ENCODE measurements at places on chromosomes 12 and 14.

GRCh38 chr12:49054524-49054923 is 6.1 kb downstream of the KMT2D start:
- DNase-seq: no peak

- DNase-seq: no peak
Observed at GRCh38 chr12:132413931-132414588, 75.9 kb upstream of the FBRSL1 start.

- DNase-seq: no peak
Observed at GRCh38 chr12:89319122-89319521, 33.2 kb downstream of the DUSP6 start.

DNA sequence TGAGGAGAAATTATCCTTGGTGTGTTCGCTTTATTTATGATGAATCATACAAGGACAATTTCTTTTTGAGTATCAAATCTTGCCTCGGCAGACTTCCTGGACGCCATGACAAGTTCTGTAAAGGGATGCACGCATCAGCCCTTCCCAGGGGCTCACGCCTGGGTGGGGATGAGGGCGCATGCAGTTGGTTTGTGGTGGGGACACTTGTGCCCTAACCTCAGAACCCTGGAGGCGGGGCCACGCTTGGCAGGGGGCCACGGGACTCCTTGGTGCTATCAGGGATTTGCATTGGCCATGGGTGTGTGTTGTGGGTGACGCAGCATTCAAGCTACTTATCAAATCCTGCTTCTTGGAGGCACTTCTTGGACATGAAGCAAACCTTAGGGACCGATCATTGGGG is 143.8 kb upstream of the RTL1 start:
- no peak for DNase-seq

DNA sequence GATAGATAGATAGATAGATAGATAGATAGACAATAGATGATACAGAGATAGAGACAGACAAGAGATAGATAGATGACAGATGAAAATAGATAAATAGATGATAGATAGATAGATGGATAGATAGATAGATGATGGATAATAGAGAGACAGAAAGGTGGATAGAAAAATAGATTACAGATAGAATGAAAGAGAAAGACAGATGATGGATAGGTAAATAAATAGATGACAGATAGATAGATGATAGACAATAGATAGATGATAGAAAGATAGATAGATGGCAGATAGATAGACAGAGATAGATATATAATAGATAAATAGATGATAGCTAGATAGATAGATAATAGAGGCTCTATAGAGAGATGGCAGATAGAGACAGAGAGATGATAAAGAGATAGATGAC is 523.0 kb downstream of the BCL11B start:
- DNase-seq: no peak
